ENCODE measurements at places on chromosomes 5 and 9.

DNA sequence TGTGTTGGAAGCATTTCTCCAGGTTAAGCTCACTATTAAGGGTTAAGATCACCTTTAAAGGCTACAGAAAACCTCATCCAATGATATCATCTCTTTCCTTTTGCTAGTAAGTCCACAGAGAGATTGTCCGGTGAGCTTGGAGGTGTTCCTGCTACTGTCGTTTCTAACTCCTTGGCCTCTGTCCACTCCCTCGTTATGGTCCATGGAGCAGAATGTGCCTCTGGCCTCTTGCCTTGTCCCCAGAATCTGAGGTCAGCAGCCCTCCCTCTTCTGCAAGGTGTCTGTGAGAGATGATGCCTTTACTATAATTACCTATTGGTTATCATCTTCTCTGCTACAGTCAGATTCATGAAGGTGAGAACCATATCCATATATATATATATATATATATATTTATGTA, 15.0 kb downstream of the ORM2 start:
- no peak for DNase-seq

DNA sequence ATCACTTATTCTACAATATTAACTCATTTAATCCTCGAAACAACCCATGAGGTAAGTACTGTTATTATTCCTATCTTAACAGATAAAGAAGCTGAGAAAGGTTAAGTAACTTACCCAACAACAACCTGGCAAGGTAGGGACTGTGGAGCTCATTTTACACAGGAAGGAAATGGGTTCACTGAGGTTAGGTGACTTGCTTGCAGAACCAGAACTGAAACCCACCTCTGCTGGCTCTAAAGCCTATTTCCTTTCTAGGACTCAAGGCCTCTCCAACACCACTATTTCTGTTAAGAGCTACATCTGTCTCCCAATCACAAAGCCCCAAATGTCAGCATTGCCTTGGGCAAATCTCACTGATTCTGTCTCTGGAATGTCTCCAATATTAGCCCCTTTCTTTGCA, 38.9 kb upstream of the IFNK start:
- DNase-seq, result no peak

- DNase-seq, result no peak
These were observed 29.9 kb upstream of the PDE4D start for GRCh38 chr5:59923465-59923864.

- no peak for DNase-seq
These were observed 9.9 kb upstream of the HAVCR1 start for GRCh38 chr5:157068785-157069184.

- no peak for DNase-seq
These were observed 57.3 kb downstream of the S1PR3 start for GRCh38 chr9:89048616-89049015.

DNA sequence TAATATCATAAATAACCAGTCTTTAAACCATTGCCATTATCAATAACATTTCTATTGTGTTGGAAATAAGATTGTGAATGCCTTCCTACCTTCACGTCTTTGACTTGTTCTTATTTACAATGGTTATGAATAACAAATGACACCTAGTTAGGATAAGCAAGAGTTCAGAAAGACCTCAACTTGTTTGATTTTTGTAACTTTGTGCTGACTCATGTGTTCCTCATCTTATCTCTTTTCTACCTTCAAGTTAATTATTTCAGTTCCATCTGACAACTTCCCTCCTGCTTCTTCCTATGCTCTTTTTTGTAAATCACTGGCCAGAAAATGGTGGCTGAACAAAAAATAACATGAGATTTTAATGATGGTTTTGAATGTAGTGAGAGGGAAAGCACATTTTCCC, 538.5 kb upstream of the TUSC1 start:
- no peak for DNase-seq

DNA sequence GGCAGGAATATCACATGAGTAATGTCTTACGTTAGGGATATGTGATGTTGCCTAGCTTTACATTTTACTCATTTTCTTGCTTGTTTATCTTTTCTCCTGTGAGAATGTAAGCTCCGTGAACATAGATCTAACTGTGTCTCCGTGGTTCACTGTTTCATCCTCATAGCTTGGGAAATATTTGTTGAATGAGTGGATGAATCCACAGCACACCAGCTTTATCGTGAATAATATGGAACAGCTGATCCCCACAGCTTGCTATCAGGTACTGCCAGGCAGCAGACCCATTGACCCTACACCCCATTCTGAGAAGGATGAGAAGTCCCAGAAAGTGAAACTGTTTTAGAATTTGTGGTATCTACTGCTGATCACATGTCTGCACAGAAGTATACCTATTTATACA, 106.8 kb upstream of the FBN2 start:
- no peak for DNase-seq

DNA sequence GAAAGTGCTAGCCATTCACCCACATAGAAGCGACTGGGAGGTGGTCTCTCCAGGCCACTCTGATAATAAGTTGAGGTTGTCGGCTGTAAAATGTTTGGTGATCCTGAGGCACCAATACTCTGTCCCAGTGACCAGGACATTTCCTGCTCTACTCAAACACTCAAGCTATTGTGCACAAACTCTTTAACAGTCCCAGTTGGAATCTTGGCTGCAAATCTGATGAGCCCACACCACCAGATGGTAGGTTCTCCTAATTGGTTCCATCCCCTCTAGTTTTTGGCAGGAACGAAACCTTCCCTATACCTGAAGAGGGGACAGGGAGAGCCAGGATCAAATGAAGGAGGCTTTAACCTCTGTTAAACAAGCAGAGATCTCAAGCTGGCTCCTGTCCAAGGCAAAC, 14.3 kb downstream of the GRIA1 start:
- DNase-seq, result no peak

GRCh38 chr9:110933350-110934001, 104.8 kb downstream of the LPAR1 start:
- peak; percentile 18 for DNase-seq

DNA sequence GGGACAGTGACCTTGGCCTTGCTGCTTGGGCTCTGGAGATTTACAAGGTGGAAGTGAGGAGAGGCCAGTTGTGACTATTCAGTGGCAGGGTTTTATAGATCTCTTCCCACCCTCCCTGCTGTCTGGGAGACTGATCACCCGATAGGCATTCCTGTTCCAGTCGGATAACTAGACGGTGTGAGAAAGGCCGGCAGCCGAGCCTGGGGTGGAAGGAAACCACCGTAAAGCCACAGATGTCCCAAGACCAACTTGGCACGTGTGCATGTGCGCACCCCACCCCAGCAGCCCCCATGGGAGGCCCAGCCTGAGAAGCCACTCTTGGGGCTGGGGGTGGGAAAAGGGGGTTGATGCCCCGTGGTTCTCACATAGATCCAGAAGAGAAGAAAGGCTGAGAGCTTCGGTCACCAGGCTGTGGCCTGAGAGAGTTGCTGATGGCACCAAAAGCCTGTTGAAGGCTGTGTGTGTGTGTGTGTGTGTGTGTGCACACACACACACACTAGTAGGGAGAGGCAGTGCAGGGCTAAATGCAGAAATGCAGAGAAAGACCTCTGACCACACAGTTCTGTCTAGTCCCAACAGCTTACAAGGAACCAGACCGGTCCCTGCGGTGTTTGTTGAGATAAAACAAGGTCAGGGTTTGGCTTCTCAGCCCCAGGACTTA, 225.8 kb downstream of the FANCC start:
- DNase-seq, result no peak

DNA sequence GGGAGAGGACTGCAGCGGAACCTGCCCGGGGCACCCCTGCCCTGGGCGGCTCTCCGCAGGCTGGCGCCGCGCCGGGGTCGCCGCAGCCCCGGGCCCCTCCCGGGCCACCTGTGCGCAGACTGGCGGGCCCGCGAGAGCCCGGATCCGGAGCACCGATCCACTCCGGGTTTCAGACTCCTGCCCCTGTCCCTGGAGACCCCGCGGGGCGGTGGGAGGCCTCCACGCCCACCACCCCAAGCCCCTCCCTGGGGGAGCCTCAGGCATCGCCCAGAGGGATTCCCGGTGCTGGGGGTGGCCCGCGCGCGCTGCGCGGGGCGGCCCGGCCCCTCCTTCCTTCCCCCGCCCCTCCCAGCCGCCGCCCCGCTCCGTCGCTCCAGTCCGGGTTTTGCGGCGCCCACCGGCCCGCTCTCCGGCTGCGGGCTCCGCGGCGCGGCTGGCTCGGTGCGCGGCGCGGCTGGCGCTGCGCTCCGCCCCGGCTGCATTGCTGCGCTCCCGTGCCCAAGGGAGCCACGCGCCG, at the start of gene UNC5A:
TSS of gene UNC5A (plus strand) at position 479 of the 517 bp plus-strand sequence. CDS start 192 bp downstream, outside the sequence.
- DNase-seq, result peak; percentile 12

- DNase-seq, result no peak
These were observed 749.7 kb upstream of the COX7C start for GRCh38 chr5:85868070-85868469.

DNA sequence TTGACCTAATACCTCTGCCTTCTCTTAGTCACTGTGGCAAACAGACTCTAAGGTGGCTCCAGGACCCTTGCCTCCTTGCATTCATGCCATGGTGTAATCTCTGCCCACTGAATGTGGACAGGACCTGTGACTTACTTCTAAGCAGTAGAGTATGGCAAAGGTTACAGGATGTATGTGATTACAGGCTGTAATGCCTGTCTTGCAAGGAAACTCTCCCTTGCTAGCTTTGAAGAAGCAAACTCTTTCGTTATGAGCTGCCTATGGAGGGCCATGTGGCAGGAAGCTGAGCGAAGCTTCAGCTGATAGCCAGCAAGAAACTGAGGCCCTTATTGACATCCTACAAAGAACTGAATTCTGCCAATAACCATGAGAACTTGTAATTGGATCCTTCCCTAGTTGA, 103.3 kb upstream of the HMHB1 start:
- no peak for DNase-seq

GRCh38 chr5:150085191-150085912, 1.0 kb downstream of the CSF1R start:
- no peak for DNase-seq
